ENCODE measurements at places on chromosomes 4 and X. TPM values are rescaled to one million over a fixed set of nuclear protein-coding genes. Genes with fewer than 3 reads are reported as not detected.
A peak's percentile ranks its signal among the peaks of the same experiment; 100 is the strongest.

PRDM8 gene
- total RNA-seq, result 0.59 TPM

WNK3 gene
- total RNA-seq, result 3.1 TPM

GRCh38 chrX:12210971-12211370, 72.7 kb downstream of the FRMPD4 start:
- DNase-seq, result no peak

KDM6A gene
- 72.0 TPM for total RNA-seq

CHRDL1 gene
- total RNA-seq, result 13.4 TPM

DNA sequence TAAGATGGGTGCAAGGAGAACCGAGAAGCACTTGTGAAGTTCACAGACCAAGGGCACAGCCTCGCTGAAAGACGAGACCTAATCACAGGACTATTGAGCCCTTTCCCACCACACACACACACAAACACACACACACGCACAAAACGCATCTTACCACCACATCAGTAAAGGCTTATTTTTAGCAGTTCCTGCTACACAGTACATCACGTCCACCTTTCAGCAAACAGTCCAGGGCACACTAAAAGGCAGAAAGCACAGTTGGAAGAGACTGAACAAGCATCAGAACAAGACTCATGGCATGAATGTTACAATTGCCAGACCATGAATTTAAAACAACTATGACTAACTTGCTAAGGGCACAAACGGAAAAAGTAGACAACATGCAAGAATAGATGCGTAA, 83.6 kb upstream of the MAPK10 start:
- DNase-seq, result no peak

FGFBP1 gene
- total RNA-seq, result 17.6 TPM

DNA sequence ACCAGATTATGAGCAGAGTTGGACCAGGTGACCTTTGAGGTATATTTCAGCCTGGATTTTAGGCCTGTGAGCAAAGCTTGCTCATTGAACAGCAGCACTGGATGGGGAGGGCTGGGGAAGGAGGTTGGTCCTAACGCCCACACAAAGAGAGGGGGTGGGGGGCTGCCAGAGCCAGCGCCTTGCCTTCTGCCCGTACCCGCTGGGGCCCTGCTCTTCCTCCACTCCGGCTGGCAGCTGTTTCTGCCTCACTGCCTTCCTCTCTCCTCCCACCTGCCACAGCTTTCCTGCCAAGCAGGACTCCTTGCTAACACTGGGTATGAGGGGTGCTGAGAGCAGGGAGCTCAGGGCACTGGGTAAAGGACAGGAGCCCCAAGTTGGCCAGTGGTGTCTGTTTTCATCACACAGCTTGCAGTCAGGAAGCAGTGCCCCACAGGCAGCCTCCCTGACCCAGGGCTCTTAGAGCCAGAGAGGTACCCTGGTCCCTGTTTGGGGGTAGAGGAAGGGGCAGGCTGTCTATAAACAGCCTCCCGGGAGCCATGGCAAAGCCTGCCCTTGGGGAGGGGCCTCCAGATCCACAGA, 6.1 kb downstream of the NALF2 start:
- DNase-seq, result no peak

ASMT gene
- total RNA-seq, result 0.20 TPM

GRCh38 chrX:15188039-15188438, 81.8 kb downstream of the ASB9 start:
- DNase-seq, result no peak

GRCh38 chrX:118383120-118383519, 37.2 kb downstream of the WDR44 start:
- no peak for DNase-seq

DNA sequence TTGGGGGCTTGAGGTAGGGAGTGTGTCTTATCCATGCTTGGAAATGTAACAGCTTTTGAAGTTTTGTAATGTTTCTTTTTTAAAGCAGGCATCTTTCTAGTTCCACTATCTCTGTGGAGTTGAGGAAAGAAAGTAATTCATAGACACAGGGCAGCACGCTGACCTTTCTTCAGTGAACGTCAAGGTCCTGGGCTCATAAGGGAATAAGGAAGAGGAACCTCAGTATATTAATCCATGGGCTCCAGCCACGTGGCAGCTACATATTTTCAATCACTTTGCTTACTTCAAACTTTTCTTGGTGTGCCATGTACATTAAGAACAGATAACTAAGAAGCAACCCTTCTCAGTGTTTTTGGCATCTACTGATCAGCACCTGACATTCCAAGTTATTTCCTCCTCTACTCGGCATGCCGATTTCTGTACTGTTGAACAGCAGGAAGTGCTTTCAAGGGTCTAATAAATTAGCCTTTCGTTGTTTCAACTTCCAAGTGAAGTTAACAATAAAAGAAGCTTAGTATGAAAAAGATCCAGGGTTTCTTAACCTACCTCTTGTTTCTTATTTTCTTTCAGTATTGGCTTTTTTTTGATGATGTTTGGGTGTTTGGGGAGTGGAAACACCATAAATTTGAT, 88.2 kb downstream of the SORBS2 start:
- DNase-seq, result no peak

GRCh38 chr4:47668810-47669408, 169.0 kb downstream of the CORIN start:
- DNase-seq, result peak; percentile 58

IL2 gene
- total RNA-seq, result not detected

CXCL10 gene
- 1.7 TPM for total RNA-seq

DNA sequence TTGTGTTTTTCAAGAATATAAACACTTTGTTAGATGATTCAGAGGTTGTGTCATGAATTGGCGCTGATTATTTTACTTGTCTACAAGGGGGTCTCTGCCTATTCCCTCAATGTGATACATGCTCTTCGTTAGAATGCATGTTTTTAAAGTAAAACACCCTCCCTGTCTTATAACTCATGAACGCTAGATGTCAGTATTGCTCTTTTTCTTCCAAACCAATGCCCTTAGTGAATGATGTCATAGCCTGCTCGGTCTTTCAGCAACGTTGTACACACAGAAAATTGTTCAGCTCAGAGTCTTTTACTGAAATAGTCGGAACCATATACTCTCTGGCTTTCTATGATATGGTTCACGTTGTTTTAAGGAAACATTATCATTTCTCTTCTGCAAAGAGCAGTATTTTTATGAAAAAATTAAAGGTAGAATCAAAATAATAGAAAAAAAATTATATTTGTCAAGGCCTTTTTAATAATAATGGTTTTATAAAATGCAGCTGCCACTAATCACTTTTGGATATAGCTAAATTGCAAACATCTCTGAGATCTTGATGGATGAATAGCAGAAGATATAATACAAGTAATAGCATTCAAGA, 292.9 kb downstream of the TLL1 start:
- peak; percentile 85 for DNase-seq

GRCh38 chr4:48156423-48156822, 22.4 kb upstream of the TXK start:
- no peak for DNase-seq

FAM9B gene
- total RNA-seq, result not detected

- peak; percentile 96 for DNase-seq
Measured at GRCh38 chr4:7828011-7828720, 111.5 kb downstream of the AFAP1 start.

GUCY2F gene
- not detected for total RNA-seq

COX7B gene
- 231 TPM for total RNA-seq

Data from skin of body (tissue), 3 donors.